Upper lobe of left lung (tissue), 6 donors: ENCODE measurements at places on chromosomes 2 and 18. TPM values are rescaled to one million over a fixed set of nuclear protein-coding genes. Genes with fewer than 3 reads are reported as not detected.

CRYBA2 gene
- not detected for total RNA-seq

AGXT gene
- total RNA-seq, result not detected

FBXO15 gene
- total RNA-seq, result 0.83 TPM

DNA sequence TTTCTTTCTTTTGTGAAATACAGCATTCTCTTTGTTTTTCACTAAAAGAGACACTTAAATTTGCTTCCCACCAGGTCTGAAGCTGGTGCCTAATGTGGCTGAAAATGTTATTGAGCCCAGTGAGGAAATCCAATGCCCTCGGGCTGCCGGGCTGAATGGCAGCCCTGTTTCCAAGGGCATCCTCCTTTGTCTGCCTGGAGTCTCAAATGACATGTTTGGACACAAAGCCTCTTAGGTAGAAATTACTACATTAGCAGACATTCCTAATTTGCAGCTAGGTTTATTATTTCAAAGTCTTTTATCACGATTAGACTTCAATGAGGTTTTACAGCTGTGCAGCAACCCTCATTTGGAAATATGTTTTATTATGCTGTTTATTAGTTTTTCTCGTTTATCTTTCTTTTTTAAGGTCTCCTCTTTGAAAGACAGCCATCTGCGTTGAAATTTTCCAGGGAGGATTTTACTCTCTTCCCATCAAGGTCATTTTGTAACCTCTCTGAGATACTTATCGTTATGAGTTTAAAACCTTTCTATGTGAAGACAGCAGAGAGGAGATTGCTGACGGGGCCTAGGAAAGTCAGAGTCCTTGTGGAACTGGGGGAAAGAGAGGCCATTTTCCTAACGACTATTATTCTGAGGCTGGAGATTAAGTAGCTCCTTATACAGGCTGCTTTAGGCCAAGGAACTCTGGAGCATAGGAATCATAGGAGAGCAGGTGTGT lies 59.0 kb upstream of the ZNF532 start:
- H3K27me3 ChIP-seq, result no peaks in the 10 kb centered on the region
- no peak overlapping the region for H3K4me3 ChIP-seq
- no peaks in the 10 kb centered on the region for H3K4me1 ChIP-seq
- no peak overlapping the region for H3K27ac ChIP-seq

DNA sequence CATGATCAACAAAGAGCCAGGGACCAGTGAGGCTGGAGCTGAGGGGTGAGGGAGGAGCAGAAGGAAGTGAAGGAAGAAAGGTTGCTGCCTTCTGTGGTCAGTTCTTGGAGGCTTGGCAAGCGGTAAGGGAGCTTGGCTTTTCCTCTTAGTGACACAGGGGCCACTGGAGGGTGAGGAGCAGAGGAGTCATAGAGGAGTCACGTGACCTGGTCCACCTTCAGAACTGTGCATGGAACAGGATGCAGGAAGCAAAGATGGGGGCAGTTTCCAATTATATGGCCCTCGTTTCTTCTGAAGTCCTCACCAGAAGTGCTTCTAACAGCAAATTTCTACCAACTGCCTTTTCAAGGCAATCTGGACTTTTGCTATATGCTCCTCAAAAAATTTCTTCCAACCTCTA lies 326.9 kb upstream of the SMIM21 start:
- DNase-seq, result no peak
- no peak overlapping the region for H3K4me3 ChIP-seq
- no peak overlapping the region for H3K27ac ChIP-seq

GRCh38 chr2:216665242-216665641 lies 30.1 kb downstream of the IGFBP5 start:
- H3K36me3 ChIP-seq, result no peaks in the 10 kb centered on the region
- DNase-seq, result no peak
- no peak overlapping the region for H3K4me3 ChIP-seq

- peaks cover 18% of the 10 kb centered on the region for H3K4me1 ChIP-seq
- no peaks in the 10 kb centered on the region for H3K36me3 ChIP-seq
- peak; percentile 67 for DNase-seq
- peak overlapping the region; percentile 90 for H3K27ac ChIP-seq
- no peaks in the 10 kb centered on the region for H3K27me3 ChIP-seq
These were observed 188.1 kb downstream of the ZEB2 start for GRCh38 chr2:144331674-144332355.

- DNase-seq, result no peak
- no peaks in the 10 kb centered on the region for H3K36me3 ChIP-seq
- no peak overlapping the region for H3K4me3 ChIP-seq
- H3K27me3 ChIP-seq, result no peaks in the 10 kb centered on the region
- H3K27ac ChIP-seq, result no peak overlapping the region
These were observed 273.7 kb downstream of the SLC4A3 start for GRCh38 chr2:219901155-219901554.
